Right renal pelvis (tissue), 4 donors: ENCODE measurements at places on chromosomes 12 and 14.

DNA sequence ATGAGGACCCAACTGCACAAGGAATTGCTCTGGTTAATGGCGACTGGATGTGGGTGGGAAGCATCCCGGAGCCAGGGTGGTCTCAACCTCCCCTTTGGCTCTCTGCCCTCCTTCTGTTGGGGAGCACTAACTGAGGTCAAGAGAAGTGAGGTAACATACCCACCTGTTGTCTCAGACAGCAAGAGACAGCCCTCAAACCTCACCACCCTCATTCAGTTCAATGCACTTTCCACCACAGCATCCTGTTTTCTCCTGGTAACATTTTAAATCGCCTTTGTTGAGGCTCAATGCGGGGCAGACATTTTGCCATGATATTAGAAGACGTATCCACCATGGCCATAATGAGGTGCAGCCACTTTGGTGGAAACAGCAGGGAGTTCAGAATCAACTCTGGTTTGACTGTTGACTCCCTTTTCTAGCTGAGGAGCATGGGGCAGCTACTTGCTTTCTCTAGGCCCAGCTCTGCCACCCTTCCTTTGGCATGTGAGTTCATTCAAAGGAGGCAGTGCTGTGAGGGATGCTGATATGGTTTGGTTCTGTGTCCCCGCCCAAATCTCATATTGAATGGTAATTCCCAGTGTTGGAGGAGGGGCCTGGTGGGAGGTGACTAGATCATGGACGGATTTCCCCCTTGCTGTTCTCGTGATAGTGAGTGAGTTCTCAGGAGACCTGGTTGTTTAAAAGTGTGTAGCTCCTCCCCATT, 338.6 kb downstream of the PCNX1 start:
- DNase-seq = no peak

DNA sequence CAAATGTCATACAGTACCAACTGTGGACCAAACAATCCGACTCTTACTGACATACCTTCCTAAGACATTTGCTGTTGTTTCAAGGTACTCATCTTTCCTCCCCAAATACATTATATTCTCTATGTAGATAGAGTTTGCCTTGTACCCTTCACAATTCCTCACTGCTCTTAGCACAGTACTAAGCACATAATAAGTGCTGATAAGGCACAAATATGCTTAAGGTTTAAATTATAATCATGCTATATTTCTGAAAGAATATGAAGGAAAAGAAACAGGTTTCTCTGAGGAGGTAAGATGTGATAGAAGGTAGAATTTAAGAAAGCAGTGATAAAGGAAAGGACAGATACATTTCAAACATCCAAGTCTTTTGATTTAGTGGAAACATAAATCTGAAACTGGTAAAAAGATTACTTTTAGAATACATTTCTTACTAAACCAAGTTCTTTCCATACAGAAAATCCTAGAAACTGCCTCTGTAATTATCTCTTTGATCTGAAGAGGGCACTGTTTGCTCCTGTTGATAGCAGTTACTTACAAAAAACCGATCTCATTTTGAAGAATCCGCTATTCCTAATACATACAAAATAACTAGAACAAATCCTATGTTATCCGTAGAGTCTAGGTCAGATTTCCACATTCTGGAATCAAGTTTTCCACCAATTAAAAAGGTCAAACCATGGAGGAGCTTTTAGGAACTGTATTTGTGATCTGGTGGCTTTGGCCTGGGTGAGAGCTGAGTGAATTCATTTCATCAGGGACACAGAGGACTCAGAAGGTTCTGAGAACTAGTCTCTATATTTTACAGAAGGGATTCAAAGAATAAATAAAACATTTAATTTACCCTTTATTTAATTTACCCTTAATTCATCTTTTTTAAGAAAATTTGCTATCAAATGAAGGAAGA, 311.9 kb downstream of the DAD1 start:
- no peak for DNase-seq

- DNase-seq = no peak
Measured at GRCh38 chr14:69626132-69626500, 14.7 kb downstream of the SUSD6 start.

GRCh38 chr12:125198652-125199051, 133.4 kb downstream of the AACS start:
- DNase-seq = no peak

- no peak for DNase-seq
Measured at GRCh38 chr14:105980224-105980623, 453.8 kb downstream of the TMEM121 start.

DNA sequence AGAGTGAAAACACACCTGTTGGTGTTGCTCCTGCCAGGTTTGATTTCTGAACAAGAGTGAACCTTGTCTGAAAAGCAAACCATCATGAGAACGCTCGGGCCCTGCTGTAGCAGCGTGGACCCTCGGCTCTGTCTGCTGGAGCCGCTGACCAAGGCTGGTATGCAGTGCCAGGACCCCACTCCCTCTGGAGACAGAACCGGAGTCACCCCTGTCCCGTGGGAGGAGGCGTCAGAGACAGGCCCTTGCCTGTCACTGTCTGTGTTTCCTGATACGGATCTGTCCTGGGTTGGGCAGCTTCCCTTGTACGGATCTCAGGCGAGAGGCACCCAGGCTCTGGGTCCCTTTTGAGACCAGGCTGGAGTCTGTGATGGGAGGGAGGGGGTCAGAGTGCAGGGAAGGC, 111.6 kb downstream of the ADGRD1 start:
- DNase-seq = no peak

GRCh38 chr14:104855532-104856090, 9.5 kb upstream of the CEP170B start:
- DNase-seq = no peak

DNA sequence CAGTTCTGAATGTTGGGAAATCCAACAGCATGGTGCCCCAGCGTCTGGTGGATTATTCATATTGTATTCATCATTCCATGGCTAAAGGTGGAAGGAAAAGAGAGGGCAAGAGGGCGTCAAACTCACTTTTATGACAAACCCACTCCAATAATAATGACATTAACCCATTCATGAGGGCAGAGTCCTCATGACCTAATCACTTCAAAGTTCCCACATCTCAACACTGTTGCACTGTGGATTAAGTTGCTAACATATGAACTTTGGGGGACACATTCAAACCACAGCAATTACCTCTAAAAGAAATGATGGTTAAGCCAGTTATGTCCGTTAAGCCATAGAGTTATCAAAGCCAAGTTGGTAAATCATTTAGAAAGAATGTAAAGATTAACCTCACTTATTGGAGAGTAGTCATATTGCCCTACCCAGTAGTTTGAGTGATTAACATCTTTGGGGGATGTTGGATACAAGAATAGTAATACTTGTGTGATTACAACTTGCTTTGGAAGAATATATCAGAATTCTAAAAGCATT, 212.4 kb upstream of the FLRT2 start:
- DNase-seq = no peak

GRCh38 chr14:101774814-101775213, 13.3 kb downstream of the PPP2R5C start:
- DNase-seq = no peak

GRCh38 chr12:33226671-33227070, 212.9 kb downstream of the SYT10 start:
- no peak for DNase-seq

DNA sequence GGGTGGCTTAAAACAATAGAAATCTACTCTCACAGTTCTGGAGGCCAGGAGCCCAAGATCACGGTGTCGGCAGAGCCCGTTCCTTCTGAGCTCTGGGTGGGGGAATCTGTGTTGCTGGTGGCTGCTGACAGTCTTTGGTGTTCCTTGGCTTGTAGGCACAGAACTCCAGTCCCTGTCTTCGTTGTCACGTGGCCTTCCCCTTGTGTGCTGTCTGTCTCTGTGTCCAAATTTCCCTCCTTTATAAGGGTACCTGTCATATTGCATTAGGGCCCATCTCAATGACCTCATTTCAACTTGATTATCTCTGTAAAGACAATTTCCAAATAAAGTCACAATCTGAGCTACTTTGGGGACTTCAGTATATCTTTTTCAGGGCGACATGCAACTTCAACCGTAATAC, 81.6 kb downstream of the CCDC92 start:
- no peak for DNase-seq

GRCh38 chr14:75175677-75176141, 703 bp downstream of the TMED10 start:
- DNase-seq = no peak
